ENCODE measurements at places on chromosomes 6 and 20. TPM values are rescaled to one million over a fixed set of nuclear protein-coding genes. Genes with fewer than 3 reads are reported as not detected.
A peak's percentile ranks its signal among the peaks of the same experiment; 100 is the strongest.

Gene COL19A1
- not detected for total RNA-seq

DNA sequence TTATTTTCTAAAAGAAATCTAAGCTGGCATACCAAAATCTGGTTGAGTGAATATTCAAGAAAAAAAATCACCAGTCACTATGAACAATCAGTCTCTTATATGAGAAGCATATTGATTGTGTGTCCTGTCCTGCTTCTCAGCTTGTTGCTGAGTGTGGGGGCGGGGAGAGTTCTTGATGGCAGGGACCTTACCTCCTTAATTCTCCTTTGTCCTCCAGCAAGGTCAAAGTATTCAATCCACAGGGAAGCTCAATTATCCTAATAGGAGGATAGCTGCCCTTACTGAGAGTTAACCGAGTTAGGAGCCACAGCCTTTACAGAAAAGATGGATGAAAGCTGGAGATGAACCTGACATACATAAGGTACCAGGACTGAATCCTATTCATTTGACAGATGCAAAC, 154.0 kb downstream of the LY86 start:
- DNase-seq = no peak

GRCh38 chr20:44810391-44811149, at the start of gene RIMS4:
Gene RIMS4, minus strand, starts transcription at chr20:44810546. Its CDS starts 275 bp downstream, at chr20:44810271.
- DNase-seq = peak; percentile 41

DNA sequence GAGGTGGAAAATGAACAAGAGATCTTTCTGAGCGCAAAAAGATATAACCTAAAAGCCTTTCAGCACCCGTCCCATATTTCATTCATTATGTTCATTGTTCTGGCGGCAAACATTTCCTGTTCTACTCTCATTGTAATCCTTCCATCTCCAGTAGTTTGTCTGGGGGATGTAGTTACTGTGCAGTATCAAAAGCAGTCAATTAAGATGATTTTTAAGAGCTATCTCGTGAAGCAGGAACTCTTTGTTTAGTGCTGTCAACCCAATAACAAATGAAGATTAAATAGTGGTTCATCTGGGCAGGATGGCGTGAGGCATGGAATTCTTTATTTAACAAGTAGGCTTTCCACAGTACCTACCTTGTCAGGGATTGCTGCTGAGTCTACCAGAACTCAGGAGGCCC, 876.7 kb downstream of the HACE1 start:
- DNase-seq = no peak

Gene TPD52L1
- total RNA-seq = 37.5 TPM

- DNase-seq = no peak
These were observed 167.9 kb downstream of the HAO1 start for GRCh38 chr20:7772371-7772770.
